ENCODE measurements at places on chromosomes 4 and X. TPM values are rescaled to one million over a fixed set of nuclear protein-coding genes. Genes with fewer than 3 reads are reported as not detected.

ARSD gene
- total RNA-seq = 0.56 TPM

GDPD2 gene
- total RNA-seq = not detected

GRCh38 chrX:63746278-63746677 is 38.7 kb downstream of the ARHGEF9 start:
- no peak for DNase-seq
- no peaks in the 10 kb centered on the region for H3K36me3 ChIP-seq
- no peak overlapping the region for H3K27ac ChIP-seq

DNA sequence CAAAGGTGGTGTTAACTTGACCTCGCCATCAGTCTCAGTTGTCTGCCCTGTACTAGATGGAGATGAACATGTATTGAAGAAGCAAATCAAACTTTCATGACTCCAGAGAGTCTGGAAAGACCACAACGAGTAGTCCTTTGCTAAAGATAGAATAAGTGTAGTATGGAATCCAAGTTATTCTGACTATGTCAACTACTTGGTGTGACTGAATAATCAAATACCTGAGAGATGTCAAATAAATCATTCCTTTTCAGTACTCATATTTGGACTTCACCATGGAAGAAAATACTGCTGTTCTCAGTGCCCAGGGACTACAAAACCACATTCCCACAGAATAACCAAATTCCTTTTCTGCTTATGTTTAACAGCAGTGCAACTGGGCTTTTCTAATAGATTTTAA is 161.2 kb upstream of the SPRY1 start:
- no peaks in the 10 kb centered on the region for H3K36me3 ChIP-seq
- no peak overlapping the region for H3K27ac ChIP-seq
- no peaks in the 10 kb centered on the region for H3K27me3 ChIP-seq
- no peaks in the 10 kb centered on the region for H3K4me1 ChIP-seq

Measured in GM12878 (cell line).